Kasumi-1 (cell line): ENCODE measurements at places on chromosomes 12 and 14.

DNA sequence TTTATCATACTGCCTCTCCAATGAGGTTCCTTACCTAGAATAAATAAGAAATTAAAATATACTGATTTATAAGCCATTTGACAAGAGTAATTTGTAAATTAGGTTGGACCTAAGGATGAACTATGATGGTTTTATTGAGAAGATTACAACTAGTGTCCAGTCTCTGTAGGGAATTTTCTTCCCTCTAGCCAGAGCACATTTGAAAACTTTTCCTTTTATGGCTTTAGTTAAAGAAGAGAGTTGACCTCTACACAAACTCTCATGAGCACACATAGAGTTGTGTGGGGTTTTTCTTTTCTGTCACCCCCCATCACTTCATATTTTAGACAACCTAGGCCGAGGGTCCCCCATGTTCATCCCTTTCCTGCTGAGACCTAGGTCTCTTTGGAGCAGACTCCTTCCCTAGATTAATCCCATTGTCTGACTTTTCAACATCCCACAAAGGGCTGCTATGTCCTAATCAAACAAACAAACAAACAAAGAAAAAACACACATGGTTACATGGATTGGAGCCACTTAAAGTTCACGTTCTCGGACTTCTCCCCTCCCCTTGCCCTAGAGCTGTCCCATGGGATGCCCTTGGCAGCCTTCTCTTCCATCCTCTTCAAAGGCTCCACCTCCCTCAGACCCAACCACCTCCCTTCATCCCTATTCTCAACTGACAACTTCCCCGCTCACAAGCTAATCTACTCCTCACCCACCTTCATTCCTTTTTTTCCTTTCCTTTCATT is 40.7 kb downstream of the GPR135 start:
- DNase-seq = no peak

GRCh38 chr14:104657101-104657524 is 32.3 kb upstream of the INF2 start:
- peak; percentile 69 for DNase-seq

DNA sequence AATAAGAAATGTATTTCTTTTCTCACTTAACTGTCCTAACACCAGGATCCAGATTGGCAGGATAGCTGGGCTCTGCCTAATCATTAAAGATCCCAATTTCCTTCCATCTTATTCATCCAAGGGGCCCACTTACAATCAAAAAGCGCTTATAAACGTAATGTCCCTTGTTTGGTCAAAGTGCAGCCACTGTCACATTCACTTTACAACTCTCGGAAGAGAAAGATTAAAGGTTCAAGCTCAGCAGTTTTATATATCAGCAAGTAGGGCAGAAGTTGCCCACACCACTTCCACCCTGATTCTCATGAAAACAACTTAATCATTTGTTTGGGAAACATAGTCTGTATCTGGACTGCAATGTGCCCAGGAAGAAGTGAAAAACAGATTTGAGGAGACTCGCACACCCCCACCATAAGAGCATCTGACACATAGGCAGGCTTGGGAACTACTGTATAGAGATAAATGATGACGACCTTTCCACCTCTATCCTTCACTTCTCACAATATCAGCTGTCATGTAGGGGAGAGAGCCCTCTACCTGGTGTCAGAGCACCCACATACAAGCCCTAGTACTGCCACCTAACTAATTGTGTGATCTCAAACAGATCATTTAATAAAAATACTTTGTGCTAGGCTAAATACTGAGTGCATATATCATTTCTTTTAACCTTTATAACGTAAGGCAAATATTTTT is 80.8 kb downstream of the CAPZA3 start:
- DNase-seq = no peak

DNA sequence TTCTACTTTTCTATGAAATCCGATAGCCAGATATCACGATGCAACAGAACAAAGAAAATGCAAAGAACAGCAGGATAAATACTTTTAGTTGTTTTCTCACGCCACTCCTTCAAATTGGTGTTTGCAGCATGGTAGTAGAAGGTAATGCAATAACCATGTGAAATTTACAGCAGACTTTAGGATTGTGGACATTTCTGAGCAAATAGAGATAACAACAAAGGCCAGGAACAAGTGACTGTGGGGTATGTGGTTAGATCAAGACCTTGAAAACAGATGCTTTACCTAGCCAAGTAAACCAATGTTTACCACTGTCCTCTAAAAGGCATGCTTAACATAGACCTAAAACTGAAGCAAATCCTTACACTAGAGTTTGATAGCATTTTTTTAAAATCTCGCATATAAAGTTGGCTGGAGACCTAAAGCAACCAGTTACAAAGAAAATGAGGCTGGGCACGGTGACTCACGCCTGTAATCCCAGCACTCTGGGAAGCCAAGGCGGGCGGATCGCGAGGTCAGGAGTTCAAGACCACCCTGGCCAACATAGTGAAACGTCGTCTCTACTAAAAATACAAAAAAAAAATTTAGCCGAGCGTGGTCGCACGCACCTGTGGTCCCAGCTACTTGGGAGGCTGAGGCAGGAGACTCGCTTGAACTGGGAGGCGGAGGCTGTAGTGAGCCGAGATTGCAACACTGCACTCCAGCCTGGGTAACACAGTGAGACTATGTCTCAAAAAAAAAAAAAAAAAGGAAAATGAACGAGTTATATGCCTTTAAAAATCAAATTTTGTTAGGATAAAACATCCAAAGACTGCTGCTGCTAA is 123.2 kb upstream of the FOXN3 start:
- DNase-seq = no peak

GRCh38 chr12:13591059-13591458 is 390.3 kb downstream of the GRIN2B start:
- no peak for DNase-seq
